ENCODE measurements at places on chromosomes 3 and 15. TPM values are rescaled to one million over a fixed set of nuclear protein-coding genes. Genes with fewer than 3 reads are reported as not detected.
A peak's percentile ranks its signal among the peaks of the same experiment; 100 is the strongest.

DNA sequence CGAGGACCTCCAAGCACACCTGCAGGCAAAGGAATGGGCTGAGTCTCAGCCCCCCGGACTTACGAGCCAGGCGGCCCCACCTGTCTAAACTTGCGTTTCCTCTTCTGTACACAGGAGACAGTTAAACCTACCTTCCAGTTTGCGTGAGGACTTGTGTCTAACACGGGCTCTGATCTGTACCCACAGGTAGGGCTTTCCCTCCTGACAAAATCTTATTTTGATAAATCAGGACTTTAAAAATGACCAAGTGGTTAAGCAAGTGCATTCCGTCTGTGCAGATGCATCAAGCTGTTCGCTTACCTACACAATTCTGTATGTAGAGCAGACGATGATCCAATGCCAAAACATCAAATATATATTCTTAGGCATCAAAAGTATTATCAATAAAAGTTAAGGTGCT is 238.0 kb downstream of the XXYLT1 start:
- DNase-seq, result peak; percentile 64

GRCh38 chr3:71128961-71129360 is 454.6 kb downstream of the FOXP1 start:
- DNase-seq, result peak; percentile 21

GRCh38 chr3:46931631-46932331 is 44.8 kb downstream of the CCDC12 start:
- DNase-seq, result no peak

GRCh38 chr3:139355891-139356290 is 12.1 kb downstream of the MRPS22 start:
- no peak for DNase-seq

TGM5 gene
- total RNA-seq, result 1.8 TPM

MKRN3 gene
- total RNA-seq, result not detected
